ENCODE measurements at places on chromosomes 3 and 15. TPM values are rescaled to one million over a fixed set of nuclear protein-coding genes. Genes with fewer than 3 reads are reported as not detected.

CLDN11 gene
- total RNA-seq, result 1.9 TPM

- DNase-seq, result no peak
- H3K36me3 ChIP-seq, result no peaks in the 10 kb centered on the region
- peaks cover 98% of the 10 kb centered on the region for H3K4me1 ChIP-seq
These were observed 6.8 kb downstream of the FYCO1 start for GRCh38 chr3:45988804-45989203.

ZDHHC23 gene
- total RNA-seq, result 1.3 TPM

DNA sequence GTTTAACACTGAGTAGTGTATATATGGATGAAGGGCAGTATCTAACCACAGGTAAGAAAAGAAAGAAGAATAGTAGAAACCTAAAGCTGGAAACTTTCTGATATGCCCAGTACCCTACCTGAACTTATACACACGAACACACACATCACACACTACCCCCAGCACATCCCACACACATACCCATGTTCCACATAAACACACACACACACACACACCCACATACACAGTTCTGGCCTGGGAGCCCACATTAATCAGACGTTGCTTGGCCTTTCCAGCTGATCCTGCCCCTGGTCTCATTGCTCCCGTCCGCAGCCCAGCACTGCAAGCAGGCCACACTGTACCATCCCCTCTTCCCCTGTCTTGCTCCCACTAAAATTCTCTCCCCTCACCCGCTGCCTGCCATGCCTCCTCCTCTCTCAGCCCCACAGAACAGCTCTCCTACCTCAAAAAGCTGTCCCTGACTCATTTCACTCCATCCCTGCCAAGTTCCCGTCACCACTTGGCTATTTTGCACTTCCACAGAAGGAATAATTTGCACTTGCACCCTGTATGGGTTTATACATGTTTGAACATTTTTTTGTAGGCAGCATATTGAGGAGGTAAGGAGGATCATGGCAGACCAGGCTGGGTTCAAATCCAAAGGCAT lies 185.8 kb upstream of the PPP2R3A start:
- H3K36me3 ChIP-seq, result no peaks in the 10 kb centered on the region
- H3K27me3 ChIP-seq, result no peaks in the 10 kb centered on the region
- no peak for DNase-seq

GRCh38 chr3:189233225-189233858 lies 61.6 kb downstream of the TPRG1 start:
- no peaks in the 10 kb centered on the region for H3K4me1 ChIP-seq
- no peaks in the 10 kb centered on the region for H3K27me3 ChIP-seq
- no peak overlapping the region for H3K27ac ChIP-seq
- DNase-seq, result peak; percentile 45

- peak overlapping the region; percentile 59 for H3K27ac ChIP-seq
- H3K27me3 ChIP-seq, result no peaks in the 10 kb centered on the region
- no peak overlapping the region for H3K4me3 ChIP-seq
- H3K4me1 ChIP-seq, result peaks cover 64% of the 10 kb centered on the region
- no peak for DNase-seq
- H3K36me3 ChIP-seq, result no peaks in the 10 kb centered on the region
These were observed 6.1 kb downstream of the TBC1D2B start for GRCh38 chr15:78071383-78071782.

DNA sequence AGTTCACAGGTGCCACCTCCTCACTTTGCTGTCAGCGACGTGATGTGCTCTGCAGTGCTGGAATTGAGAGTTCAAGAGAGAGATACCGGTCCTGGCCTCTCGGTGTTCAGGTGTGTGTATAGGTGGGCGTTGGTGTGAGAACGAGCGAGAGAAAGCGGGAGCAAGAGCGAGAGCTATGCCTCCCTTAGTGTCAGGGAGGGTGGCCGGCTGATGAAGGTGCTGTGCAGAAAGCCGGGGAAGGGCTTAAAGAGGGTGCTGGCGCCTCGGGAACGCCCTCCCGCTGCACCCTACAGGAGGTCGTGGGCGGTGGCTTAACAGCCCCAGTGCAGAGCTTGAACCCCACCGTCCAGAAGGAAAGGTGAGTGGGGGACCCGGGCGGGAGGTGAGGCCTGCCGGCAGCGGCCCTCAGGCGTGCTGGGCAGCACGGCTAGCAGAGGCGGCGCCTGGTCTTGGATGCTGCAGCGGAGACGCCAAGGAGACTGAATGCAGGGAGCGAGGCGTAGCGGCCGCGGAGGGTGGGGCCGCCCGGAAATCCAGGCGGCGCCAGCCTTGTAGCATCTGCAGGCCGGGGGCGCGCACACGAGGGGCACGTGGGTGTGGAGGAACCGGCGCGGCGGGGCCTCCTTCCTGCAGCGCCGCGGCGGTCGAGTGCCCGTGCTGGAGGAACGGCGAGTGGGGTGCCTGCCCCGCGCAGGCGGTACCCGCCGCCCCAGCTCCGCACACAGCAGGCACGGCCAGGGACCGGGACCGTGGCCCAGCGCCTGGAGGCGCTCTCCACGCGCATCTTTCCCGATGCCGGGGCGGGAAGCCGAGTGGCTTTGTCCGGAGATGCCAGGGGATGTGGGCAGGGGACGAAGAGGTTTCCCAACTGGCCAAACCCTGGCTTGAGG lies 246.8 kb upstream of the TOPAZ1 start:
- H3K27ac ChIP-seq, result no peak overlapping the region
- peak overlapping the region; percentile 2 for H3K4me3 ChIP-seq
- no peaks in the 10 kb centered on the region for H3K36me3 ChIP-seq
- DNase-seq, result no peak
- H3K27me3 ChIP-seq, result peaks cover 68% of the 10 kb centered on the region

DUOX2 gene
- not detected for total RNA-seq

TNFAIP8L3 gene
- total RNA-seq, result 4.9 TPM

WWTR1 gene
- 19.7 TPM for total RNA-seq

RGMA gene
- 152 TPM for total RNA-seq

COL6A5 gene
- total RNA-seq, result not detected
